ENCODE measurements at places on chromosomes 3 and 15. TPM values are rescaled to one million over a fixed set of nuclear protein-coding genes. Genes with fewer than 3 reads are reported as not detected.

The LXN gene
- 10.5 TPM for total RNA-seq

The SCAP gene
- total RNA-seq: 82.0 TPM

The AGBL1 gene
- total RNA-seq: 0.47 TPM

The NEIL1 gene
- total RNA-seq: 26.2 TPM

The ZNF774 gene
- total RNA-seq: 6.1 TPM

The TGM5 gene
- total RNA-seq: not detected

The GABRR3 gene
- total RNA-seq: not detected

The MFN1 gene
- total RNA-seq: 125 TPM

The SPATA12 gene
- not detected for total RNA-seq

The BHLHE40 gene
- total RNA-seq: 6.6 TPM

The TRH gene
- 1.1 TPM for total RNA-seq

The PRSS50 gene
- total RNA-seq: 0.31 TPM

The ADGRG7 gene
- not detected for total RNA-seq

The ANKRD34C gene
- not detected for total RNA-seq

The RPL39L gene
- total RNA-seq: 16.7 TPM

The CCR9 gene
- total RNA-seq: 0.16 TPM

The SST gene
- total RNA-seq: 5.6 TPM

The CPB1 gene
- not detected for total RNA-seq

The MESP2 gene
- not detected for total RNA-seq

The TMF1 gene
- 41.6 TPM for total RNA-seq

The TRPC1 gene
- total RNA-seq: 157 TPM

The TRPM1 gene
- total RNA-seq: not detected

The CAMK2N2 gene
- total RNA-seq: 3.4 TPM

The GOLGA6D gene
- not detected for total RNA-seq

The MORC1 gene
- total RNA-seq: 0.31 TPM

The ROPN1 gene
- 0.16 TPM for total RNA-seq

The INKA1 gene
- total RNA-seq: 12.3 TPM
